ENCODE measurements at places on chromosomes 7 and 10. TPM values are rescaled to one million over a fixed set of nuclear protein-coding genes. Genes with fewer than 3 reads are reported as not detected.
A peak's percentile ranks its signal among the peaks of the same experiment; 100 is the strongest.

DNA sequence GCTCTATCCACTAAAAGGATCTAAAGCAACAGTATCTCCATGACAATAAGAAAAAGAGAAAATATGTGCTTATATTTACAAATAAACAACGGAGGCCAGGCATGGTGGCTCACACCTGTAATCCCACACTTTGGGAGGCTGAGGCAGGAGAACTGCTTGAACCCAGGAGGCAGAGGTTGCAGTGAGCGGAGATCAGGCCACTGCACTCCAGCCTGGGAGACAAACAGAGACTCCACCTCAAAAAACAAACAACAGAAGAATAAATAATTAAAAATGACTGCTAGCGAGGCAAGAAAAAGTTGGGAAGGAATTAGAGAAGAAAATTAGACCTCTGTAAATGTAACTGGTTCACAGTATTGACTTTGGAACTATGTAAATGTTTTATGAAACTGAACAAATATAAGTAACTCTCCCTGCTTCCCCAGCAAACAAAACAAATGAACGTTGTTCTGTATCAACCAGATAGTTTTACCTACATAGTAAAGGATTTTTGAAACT lies 17.1 kb downstream of the TRIM24 start:
- no peak overlapping the region for H3K4me3 ChIP-seq
- H3K36me3 ChIP-seq: no peaks in the 10 kb centered on the region
- H3K27ac ChIP-seq: no peak overlapping the region

DNA sequence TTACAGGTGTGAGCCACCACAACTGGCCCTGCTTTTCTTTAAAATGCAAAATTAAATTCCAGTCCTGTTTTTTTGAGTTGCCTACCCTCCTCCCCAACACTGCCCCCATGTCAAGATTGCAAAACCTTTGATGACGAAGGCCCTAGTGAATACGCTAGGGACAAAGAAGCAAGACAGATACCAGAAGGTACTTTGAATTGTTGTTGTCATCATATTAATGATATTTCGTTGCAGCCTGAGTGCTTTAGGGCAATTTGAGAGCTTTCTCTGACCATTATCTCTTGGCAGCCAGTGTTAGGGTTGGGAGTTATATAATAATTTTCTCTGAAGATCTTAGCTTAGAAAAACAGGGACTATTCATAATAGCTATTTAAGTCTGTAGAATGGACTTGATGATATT lies 7.1 kb downstream of the CCSER2 start:
- no peaks in the 10 kb centered on the region for H3K27me3 ChIP-seq
- H3K36me3 ChIP-seq: no peaks in the 10 kb centered on the region
- no peak for DNase-seq
- H3K4me3 ChIP-seq: no peak overlapping the region

- peaks cover 6% of the 10 kb centered on the region for H3K4me1 ChIP-seq
- no peaks in the 10 kb centered on the region for H3K36me3 ChIP-seq
- H3K27me3 ChIP-seq: no peaks in the 10 kb centered on the region
- peak; percentile 3 for DNase-seq
- H3K4me3 ChIP-seq: no peak overlapping the region
- H3K27ac ChIP-seq: no peak overlapping the region
These were observed 123.9 kb upstream of the ZMIZ1 start for GRCh38 chr10:78944723-78945312.

- no peak for DNase-seq
- no peaks in the 10 kb centered on the region for H3K4me1 ChIP-seq
- H3K27ac ChIP-seq: no peak overlapping the region
- H3K27me3 ChIP-seq: no peaks in the 10 kb centered on the region
- no peak overlapping the region for H3K4me3 ChIP-seq
These were observed 26.4 kb upstream of the PRKG1 start for GRCh38 chr10:51047857-51048256.

DNA sequence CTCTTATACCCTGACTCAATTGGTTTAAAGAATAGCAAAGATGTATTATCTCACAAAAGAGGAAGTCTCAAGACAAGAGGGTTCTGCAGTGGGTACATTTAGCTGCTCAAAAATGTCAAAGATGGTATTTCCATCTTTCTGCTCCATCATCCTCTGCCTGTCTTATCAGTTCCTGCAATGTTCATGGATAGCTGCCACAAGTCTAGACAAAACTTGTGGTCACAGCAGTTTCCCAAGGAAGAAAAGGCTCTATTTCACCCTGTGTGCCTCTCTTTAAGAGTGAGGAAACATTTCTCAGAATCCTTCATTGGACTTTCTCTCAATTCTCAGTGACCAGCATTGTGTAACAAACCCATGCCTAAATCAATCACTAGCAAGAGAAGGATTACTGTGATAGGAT lies 634.2 kb upstream of the AUTS2 start:
- no peak overlapping the region for H3K27ac ChIP-seq
- H3K27me3 ChIP-seq: no peaks in the 10 kb centered on the region
- H3K36me3 ChIP-seq: no peaks in the 10 kb centered on the region
- DNase-seq: no peak

GRCh38 chr7:139300390-139300789 lies 40.7 kb upstream of the FMC1 start:
- no peak for DNase-seq
- H3K4me1 ChIP-seq: no peaks in the 10 kb centered on the region
- H3K36me3 ChIP-seq: peaks cover 63% of the 10 kb centered on the region
- no peak overlapping the region for H3K4me3 ChIP-seq
- no peak overlapping the region for H3K27ac ChIP-seq
- H3K27me3 ChIP-seq: no peaks in the 10 kb centered on the region

- DNase-seq: no peak
- H3K4me1 ChIP-seq: peaks cover 4% of the 10 kb centered on the region
- no peak overlapping the region for H3K4me3 ChIP-seq
- H3K27ac ChIP-seq: no peak overlapping the region
- H3K36me3 ChIP-seq: no peaks in the 10 kb centered on the region
- H3K27me3 ChIP-seq: peaks cover 46% of the 10 kb centered on the region
These were observed 79.5 kb upstream of the LEP start for GRCh38 chr7:128161466-128162125.

GRCh38 chr7:105828141-105828540 lies 48.3 kb downstream of the ATXN7L1 start:
- H3K27ac ChIP-seq: no peak overlapping the region
- no peak for DNase-seq
- H3K36me3 ChIP-seq: no peaks in the 10 kb centered on the region

GRCh38 chr7:38318241-38318640 lies 44.8 kb upstream of the TARP start:
- DNase-seq: no peak
- no peak overlapping the region for H3K4me3 ChIP-seq
- H3K27ac ChIP-seq: no peak overlapping the region
- H3K36me3 ChIP-seq: no peaks in the 10 kb centered on the region
- H3K27me3 ChIP-seq: no peaks in the 10 kb centered on the region
- peaks cover 16% of the 10 kb centered on the region for H3K4me1 ChIP-seq

DNA sequence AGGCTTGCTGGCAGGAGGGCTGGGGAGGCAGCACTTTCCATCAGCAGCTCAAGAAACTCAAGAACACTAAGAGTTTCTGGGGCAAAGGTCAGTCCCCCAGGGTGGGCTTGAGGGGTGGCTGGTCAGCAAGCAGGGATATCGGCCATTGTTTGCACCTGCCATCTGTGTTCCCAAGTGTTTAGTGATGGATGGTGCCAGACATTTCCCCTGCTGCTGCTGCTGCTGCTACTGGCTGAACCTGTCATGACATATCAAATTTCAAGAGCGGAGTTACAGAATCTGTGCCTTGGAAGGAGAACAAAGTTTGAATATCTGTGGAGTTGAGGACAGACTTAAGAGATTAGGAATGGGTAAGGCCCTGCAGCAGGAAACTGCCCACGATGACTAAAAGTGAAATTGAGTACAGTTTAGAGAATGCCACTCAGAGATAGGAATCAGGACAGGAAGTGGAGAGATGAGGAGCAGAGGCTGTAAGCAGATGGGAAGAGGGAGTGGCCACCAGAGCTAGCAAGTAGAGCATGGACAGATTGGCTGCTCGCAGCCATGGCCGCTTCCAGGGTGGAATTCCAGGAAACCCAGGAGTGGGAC lies 39.2 kb upstream of the PPP1R3C start:
- no peaks in the 10 kb centered on the region for H3K36me3 ChIP-seq
- H3K4me3 ChIP-seq: no peak overlapping the region
- no peaks in the 10 kb centered on the region for H3K4me1 ChIP-seq
- no peak for DNase-seq
- no peak overlapping the region for H3K27ac ChIP-seq
- no peaks in the 10 kb centered on the region for H3K27me3 ChIP-seq

DNA sequence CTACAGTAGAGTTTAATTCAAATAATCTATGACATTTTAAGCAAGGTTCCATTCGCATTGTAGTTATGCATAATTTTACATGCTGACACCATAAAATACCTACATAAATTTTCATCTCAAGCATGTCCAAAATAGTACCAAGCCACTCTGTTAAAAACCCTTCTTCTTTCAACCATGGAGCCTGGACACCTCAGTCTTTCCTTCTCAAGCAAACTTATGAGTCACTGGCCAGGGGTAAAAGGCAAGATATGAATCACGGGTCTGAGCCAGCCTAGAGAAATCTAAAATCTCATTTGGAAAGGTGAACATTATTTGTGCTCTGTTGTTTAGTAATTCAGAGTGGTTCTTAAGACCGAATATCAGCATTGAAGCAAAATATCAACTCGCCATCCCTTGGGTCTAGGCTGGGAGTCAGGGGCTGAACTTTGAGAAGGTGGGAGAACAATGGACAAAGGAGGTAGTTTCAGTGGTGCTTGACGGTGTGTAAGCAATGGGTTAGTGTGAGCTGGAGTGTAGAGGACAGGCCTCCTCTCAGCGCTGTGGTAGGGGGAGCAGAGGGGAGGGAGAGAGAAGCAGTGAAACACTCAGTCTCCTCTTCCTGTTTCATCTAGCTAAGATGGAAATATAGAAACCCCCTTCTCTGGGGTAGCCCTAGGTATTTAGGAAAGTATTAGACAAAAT lies 19.1 kb upstream of the GPAM start:
- no peaks in the 10 kb centered on the region for H3K36me3 ChIP-seq
- H3K27me3 ChIP-seq: no peaks in the 10 kb centered on the region
- no peaks in the 10 kb centered on the region for H3K4me1 ChIP-seq

DNA sequence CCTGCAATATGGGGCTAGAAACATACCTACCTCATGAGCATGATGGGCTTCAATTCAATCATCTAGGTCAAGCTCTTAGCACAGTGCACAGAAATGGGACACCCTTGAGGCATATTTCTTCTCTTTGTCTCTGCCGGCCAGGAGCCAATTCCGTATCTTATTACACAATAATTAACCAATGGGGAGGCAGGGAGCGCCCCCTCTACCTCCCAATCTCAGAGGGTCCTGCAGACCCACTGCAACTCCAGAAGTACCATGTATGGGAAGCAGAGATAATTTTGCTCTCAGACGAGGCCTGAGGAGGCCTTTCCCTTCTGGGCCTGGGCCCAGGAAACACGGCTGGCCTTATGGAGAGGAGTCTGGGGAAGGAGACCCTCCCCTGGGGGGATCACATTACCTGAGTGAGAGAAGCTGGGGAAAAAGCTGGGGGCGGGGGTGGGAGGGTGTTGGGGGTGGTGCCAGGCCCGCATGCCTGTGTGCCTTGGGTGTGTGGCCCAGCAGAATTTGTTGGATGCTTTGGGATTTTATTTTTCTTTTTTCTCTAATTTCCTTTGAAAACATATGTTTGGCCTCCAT lies 155.5 kb downstream of the UBE2H start:
- no peak overlapping the region for H3K27ac ChIP-seq
- DNase-seq: no peak
- H3K4me1 ChIP-seq: no peaks in the 10 kb centered on the region
- no peaks in the 10 kb centered on the region for H3K36me3 ChIP-seq

GRCh38 chr7:142772673-142773072 lies 1.9 kb downstream of the PRSS2 start:
- H3K4me3 ChIP-seq: no peak overlapping the region

GRCh38 chr7:142800088-142800487 lies 29.3 kb downstream of the PRSS2 start:
- H3K36me3 ChIP-seq: no peaks in the 10 kb centered on the region
- H3K4me3 ChIP-seq: peak overlapping the region; percentile 44
- H3K4me1 ChIP-seq: peaks cover 16% of the 10 kb centered on the region
- peaks cover 30% of the 10 kb centered on the region for H3K27me3 ChIP-seq
- DNase-seq: no peak
- H3K27ac ChIP-seq: no peak overlapping the region

GRCh38 chr7:101538596-101539459 lies 90.3 kb downstream of the MYL10 start:
- no peaks in the 10 kb centered on the region for H3K36me3 ChIP-seq
- no peak overlapping the region for H3K27ac ChIP-seq
- no peak overlapping the region for H3K4me3 ChIP-seq
- DNase-seq: peak; percentile 66
- H3K4me1 ChIP-seq: no peaks in the 10 kb centered on the region

DNA sequence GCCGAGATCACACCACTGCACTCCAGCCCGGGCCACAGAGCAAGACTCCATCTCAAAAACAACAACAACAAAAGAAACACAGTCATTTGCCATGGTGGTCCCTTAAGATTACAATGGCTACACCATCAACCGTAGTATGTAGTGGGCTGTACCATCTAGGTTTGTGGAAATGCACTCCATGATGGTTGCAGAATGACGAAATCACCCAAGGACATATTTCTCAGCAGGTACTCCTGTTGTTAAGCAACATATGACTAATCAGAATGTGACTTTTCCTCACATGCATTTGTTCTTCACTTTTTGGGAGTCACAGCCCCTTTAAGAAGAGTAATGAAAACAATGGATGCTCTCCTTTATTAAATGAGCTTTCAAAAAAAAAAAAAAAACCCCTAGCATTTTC lies 11.0 kb downstream of the SVIL start:
- no peak for DNase-seq
- H3K27ac ChIP-seq: peak overlapping the region; percentile 4
- no peaks in the 10 kb centered on the region for H3K27me3 ChIP-seq
- H3K4me3 ChIP-seq: no peak overlapping the region
- H3K4me1 ChIP-seq: peaks cover 27% of the 10 kb centered on the region

- H3K4me1 ChIP-seq: no peaks in the 10 kb centered on the region
- no peak overlapping the region for H3K27ac ChIP-seq
- H3K27me3 ChIP-seq: no peaks in the 10 kb centered on the region
- no peak for DNase-seq
- H3K36me3 ChIP-seq: peaks cover 90% of the 10 kb centered on the region
These were observed 103.4 kb downstream of the GALNT11 start for GRCh38 chr7:152128741-152129461.

SUGCT gene
- total RNA-seq: 1.7 TPM

ADAM8 gene
- total RNA-seq: 18.7 TPM

GPR146 gene
- 44.8 TPM for total RNA-seq

BAG3 gene
- total RNA-seq: 30.2 TPM

CAV2 gene
- total RNA-seq: 143 TPM

SPDYE2 gene
- not detected for total RNA-seq
